ENCODE measurements at places on chromosomes 4 and X.
A peak's percentile ranks its signal among the peaks of the same experiment; 100 is the strongest.

- no peak for DNase-seq
Observed at GRCh38 chr4:61079976-61080375, 120.2 kb upstream of the ADGRL3 start.

- peak; percentile 72 for DNase-seq
Observed at GRCh38 chrX:53435997-53436396, 1.8 kb upstream of the HSD17B10 start.

DNA sequence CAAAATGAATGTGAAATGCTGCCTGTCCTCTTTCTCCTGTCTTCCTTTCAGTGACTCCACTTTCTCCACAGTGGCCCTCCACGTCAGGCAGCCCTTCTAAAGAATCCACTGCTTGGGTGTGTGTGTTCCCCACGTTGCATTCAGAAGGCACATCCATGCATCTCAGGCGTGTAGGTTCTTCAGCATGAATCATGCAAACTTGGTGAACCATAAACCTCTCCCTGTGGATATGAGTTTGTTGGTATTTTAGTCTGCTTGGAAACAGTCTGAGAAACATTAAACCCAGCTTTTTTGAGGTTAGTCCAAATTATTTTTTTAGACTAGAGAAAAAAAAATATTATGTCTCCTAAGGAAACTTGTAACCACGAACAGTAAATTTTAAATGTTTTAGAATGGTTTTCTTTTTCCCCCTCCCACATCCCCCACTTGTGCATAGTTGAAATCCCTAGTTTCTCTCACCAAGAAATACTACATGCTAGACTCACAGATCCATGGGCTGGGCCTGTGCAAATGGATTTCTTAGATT, 251.6 kb downstream of the CBR4 start:
- DNase-seq: no peak

DNA sequence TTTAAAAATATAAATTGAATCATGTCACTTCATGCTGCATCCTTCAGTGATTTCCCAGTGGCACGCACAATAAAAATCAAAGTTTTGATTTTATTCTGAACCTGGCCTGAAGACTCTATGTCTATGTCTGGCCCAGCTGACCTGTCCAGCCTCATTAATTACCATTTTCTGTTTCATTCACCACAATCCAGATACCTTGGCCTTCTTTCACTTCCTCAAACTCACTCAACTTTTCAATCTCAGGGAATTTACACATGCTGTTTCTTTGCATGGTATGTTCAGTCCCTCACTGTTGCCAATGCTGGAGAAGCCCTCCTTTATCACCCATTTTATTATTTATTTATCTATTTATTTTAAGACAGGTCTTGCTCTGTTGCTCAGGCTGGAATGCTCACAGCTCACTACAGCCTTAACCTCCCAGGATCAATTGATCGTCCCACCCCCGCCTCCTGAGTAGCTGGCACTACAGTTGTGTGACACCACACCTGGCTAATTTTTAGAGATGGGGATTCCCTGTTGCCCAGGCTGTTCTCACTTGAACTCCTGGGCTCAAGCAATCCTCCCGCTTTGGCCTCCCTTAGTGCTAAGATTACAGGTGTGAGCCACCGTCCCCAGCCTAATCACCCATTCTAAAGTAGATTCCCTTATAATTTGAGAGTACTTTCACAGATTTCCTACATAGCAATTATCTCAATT, 43.1 kb downstream of the ZGRF1 start:
- DNase-seq: no peak

DNA sequence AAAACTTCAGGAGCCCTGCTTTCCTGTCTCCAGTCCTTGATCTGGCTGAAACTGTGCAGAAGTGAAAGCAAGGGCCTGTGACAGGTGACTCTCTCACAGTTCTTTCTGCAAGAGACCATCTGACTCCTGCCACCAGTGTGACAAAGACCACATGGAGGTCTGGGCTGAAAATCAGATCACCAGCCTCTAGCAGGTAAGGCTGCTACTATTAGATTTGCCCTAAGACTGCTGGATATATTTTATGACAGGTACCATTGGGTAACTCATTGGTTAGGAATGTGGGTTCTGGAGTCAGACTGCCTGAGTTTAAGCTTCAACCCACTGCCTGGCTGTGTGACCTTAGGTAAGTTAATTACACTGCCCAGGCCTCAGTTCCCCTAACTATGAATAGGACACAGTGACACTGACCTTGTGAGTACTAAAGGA, 163.3 kb upstream of the SLC7A11 start:
- no peak for DNase-seq

DNA sequence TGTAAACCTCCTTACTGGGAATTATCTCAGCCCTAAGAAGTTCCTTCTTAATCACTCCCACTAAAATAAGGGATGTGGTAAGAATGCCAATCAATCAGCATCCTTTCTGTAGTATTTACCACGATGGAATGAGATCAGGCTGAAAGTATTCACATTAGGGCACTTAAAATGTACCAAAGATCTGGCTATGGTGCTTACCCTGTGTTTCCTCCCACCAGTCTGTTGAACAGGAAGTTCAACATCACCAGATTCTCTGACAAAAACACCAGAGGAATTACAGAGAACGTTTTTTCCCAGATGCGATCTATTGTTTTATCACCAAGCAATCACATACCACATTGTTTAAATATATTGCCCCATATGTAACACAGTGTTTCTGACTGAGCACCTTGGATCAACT, 2.1 kb upstream of the CLCN3 start:
- peak; percentile 21 for DNase-seq

GRCh38 chrX:112865464-112866025, 24.9 kb upstream of the AMOT start:
- DNase-seq: no peak

GRCh38 chr4:175810073-175810730, 1.9 kb downstream of the GPM6A start:
- no peak for DNase-seq

GRCh38 chrX:97446298-97446882, 562.7 kb downstream of the RPA4 start:
- no peak for DNase-seq

DNA sequence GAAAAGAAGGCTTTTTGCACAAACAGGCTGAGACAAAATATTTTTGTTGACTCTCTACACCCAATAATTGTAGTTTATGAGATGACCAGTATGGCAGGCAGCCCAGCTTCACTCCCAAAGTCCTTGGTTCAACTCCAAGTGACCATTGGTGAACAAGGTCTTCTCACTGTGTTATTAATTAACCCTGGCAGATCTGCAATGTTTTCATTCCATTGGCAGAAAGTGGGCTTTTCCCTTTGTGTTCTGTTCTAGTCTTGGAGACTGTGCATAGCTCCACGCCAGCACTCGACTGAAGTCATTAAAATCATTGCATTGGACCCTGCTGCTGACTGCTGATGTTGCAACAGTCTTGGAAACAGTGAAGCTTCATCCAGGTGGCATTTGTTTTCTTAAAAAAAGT, 277.3 kb upstream of the HAND2 start:
- no peak for DNase-seq

DNA sequence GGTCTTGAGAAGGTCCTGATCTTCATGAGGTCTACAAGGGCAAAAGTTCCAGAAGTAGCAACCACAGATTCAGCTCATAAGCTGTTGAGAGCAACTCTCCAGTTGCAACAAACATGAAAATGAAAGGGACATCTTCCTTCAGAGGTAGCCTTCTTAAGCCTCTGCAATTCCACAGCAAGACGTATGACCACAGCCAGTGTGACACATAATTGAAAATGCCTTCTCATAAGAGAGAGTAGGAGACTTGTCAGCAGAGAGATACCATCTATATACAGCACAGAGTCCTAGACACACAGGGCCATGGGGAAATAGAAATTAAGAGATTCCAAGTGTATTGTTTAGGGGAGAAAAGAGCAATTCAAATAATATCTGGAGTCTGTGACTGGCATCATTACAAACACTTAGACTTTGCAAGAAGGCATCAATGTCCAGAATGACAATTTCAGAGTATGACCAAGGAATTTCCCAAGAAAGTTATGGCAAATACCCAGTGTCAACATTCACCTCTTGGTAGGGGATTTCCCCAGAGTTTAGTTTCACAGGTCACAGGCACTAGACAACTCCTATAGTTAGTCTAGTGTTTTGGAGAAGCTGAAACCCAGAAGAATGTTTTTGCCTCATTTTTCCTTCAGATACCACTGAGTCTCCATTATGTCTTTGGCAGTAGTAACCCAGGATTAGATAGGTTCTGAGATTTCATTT, 340.3 kb downstream of the ZNF674 start:
- DNase-seq: no peak

GRCh38 chrX:107713543-107714205, 61.9 kb downstream of the TSC22D3 start:
- DNase-seq: peak; percentile 62

DNA sequence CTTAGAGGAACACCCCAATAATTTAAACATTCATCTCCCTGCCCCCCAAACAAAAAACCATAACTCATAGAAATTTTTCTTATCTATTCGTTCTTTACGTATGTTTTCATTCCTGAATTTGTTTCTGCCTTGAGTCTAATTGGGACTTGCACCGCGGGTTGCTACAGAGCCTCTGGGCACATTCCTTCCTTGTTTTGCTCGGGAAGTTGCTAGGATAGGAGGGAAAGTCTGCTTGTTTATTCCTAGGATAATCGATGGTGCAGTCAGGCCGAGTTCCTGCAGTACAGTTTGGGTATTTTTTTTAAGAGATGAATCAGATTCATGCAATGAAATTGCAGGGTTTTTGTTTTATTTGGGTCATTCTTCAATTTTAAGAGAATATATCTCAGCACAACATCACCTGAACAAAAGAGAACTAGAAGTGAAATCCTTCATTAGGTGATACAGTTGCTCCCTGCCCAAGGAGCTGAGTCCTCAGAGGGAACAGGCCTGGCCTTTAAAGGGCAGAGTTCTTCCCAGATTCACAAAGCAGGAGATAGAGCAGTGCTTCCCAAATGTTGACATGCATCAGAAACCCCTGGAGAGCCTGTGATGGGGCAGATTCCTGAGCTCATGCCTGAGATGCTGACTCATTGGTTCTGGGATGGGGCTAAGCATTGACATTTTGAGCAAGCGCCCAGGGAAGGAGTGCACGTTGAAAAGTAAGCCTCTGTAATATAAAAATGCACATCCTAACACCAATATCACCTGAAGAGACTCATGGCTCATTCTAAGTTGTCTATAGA, 114.9 kb upstream of the FAM9B start:
- DNase-seq: no peak

- no peak for DNase-seq
Observed at GRCh38 chrX:50707405-50707804, 106.6 kb downstream of the SHROOM4 start.

- DNase-seq: no peak
Observed at GRCh38 chr4:42566835-42567234, 90.1 kb downstream of the ATP8A1 start.

DNA sequence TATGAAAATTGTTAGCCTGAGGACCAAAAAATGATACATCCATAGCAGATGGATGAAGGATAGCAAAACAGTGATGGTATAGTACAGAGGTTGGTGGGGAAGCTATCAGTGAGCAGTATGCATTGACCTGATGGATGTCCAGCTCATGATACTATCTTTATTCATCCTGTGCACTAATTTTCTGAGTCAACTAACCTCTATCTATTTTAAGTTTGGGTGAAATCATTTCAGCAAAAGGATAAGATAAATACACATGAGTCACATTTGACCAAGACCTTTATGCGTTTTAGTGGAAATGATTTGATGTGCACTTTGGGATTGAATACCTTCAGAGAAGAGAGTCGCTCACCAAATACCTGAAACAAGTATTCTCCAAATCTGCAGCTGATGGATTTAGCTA, 351.0 kb upstream of the NR3C2 start:
- DNase-seq: no peak

GRCh38 chr4:42265782-42266602, 113.5 kb upstream of the BEND4 start:
- DNase-seq: no peak

DNA sequence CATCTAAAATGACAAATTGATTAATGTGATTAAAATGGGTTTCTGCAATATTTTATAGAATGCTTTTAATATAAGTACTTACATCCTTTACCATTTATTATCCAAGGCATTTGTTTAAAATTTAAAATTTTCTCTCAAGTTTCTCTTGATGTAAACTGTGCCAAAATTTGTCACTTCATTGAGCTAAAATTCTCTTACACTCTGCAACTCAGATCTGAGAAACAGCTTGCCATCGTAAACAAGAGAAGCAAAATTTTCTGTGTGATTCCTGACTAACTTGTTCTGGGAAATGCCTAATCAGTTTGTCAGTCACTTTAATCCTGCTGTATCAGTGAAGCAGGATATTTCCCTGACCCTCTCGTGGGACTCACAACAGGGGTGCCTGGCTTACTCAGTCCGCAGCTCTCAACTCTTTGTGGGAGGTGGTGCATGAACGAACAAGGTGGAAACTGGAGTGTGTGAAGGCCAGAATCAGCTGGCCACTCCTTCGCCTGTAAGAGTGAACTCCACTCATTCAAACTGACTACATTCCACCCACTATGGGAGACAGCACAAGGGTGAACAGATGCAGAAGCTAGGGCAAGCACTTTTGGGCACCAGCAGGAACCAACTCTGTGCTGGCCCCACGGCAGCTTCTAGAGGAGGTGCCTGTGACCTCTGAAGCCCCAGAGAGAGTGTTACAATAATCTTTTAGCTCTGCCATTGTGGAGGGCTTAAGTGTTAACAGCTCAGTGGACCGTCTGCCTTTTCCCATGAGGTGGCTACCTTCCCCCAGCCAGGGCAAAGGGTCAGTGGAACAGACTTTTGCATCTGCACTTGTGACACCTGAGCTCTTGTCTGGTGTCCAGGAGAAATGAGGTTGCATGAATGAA, 349.4 kb downstream of the FAT4 start:
- DNase-seq: no peak

DNA sequence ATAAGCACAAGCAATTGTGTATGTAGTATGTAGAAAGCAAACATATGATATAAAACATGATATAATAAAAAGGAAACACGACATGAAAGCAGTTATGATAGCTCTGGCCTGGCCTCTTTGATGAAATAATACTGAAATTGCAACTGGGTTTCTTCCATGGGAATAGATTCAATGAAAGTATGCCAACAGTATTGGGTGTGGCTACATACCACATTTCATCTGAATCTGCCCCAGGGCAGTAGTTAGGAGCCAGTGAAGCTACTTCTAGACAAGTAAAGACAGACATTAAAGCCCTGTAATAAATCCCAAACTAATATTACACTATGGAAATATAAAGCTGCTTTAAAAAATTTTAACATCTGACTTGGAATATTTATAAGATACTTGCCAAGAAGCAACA, 207.3 kb downstream of the FBXW7 start:
- DNase-seq: no peak

- DNase-seq: no peak
Observed at GRCh38 chrX:81215685-81216084, 13.8 kb downstream of the SH3BGRL start.

- DNase-seq: no peak
Observed at GRCh38 chrX:124342174-124342867, 4.0 kb upstream of the SH2D1A start.

GRCh38 chr4:5143940-5144339, 92.7 kb downstream of the STK32B start:
- DNase-seq: no peak

DNA sequence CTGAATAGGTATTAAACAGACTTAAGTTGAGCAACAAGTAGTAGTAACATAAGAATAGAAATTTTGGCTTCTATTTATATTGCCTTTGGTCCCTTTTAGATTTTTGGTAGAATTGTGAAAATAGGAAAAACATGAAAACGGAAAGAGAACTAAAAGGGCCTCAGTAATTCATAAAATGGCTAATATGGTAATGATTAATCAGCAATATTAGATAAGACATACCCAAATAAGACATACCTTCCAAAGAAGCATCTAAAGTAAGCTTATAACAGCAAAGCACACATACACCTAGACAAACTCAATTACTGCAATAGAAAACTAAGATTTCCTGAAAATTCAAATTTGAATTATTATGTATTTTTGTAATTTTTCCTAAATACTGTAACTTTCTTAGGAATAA, 46.4 kb downstream of the CHIC2 start:
- DNase-seq: no peak

GRCh38 chr4:16785793-16786527, 112.5 kb downstream of the LDB2 start:
- no peak for DNase-seq
